Activated CD4-positive, alpha-beta T cell treated with anti-CD3 and anti-CD28 coated beads for 48 hours (primary cell): ENCODE measurements at places on chromosomes 7 and 10.

DNA sequence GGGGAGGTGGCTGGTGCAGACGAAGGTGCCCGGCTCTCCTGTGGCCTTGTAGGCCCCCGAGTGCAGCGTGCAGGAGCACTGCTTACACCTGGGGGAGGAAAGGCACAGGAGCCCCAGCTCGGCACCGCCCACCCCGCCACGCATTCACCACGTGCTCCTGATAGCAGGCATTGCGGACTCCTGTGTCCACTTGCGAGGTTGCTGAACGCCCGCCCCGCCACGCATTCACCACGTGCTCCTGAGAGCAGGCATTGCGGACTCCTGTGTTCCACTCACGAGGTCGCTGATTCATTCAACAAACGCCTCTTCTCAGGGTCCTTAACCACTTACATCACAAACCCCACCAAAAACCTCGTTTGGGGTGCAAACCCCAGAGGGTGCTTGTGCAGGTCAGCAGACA lies 13.9 kb downstream of the MICALL2 start:
- no peak for DNase-seq

GRCh38 chr7:128417071-128417470 lies 7.3 kb upstream of the IMPDH1 start:
- no peak for DNase-seq

DNA sequence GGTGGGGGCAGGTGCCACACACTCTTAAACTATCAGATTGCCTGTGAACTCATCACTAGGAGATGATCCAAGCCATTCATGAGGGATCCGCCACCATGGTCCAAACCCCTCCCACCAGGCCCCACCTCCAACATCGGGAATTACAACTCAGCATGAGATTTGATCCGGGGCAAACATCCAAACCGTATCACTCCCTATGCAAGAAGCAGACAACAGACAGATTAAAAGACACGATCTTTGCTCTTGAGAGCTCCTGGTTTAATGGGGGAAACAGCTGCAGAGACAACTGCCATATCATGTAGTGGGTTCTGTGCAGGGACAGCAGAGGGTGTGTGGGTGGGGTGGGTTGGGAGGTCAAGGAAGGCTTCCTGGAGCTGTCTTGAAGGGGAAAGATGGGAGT lies 123.6 kb downstream of the EMX2 start:
- no peak for DNase-seq

GRCh38 chr7:16913643-16914042 lies 31.9 kb upstream of the AGR3 start:
- DNase-seq = no peak

- no peak for DNase-seq
These were observed 32.7 kb upstream of the NRCAM start for GRCh38 chr7:108488768-108489538.
